ENCODE measurements at places on chromosomes 5 and 9.

GRCh38 chr5:177984584-177985206, 11.3 kb downstream of the PROP1 start:
- H3K27me3 ChIP-seq = peaks cover 31% of the 10 kb centered on the region
- no peak overlapping the region for H3K27ac ChIP-seq
- no peak overlapping the region for H3K4me3 ChIP-seq
- no peaks in the 10 kb centered on the region for H3K36me3 ChIP-seq

DNA sequence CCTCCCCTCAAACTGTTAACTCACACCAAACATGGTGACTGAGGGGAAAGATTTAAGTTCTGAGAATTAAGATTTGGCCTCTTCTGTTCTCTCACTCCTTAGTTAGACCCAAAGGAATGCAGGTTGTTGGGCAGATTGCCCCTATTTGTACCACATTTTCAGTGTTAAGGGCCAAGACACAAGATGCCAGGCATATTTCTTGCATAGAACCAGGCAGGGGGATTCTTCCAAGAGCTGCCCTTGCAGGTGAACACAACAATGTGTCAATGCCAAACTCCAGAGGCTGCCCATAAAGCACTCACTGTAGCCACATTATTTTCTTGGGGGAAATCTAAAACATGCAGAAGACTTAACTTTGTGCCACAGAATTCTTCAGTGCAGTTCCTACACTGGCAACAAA, 14.7 kb downstream of the MPDZ start:
- no peaks in the 10 kb centered on the region for H3K36me3 ChIP-seq
- DNase-seq = no peak
- no peaks in the 10 kb centered on the region for H3K27me3 ChIP-seq
- H3K4me3 ChIP-seq = no peak overlapping the region
- H3K4me1 ChIP-seq = no peaks in the 10 kb centered on the region
- H3K27ac ChIP-seq = no peak overlapping the region

- no peaks in the 10 kb centered on the region for H3K36me3 ChIP-seq
- no peaks in the 10 kb centered on the region for H3K27me3 ChIP-seq
- DNase-seq = no peak
- no peak overlapping the region for H3K27ac ChIP-seq
Observed at GRCh38 chr5:114561415-114561814, 199.5 kb downstream of the KCNN2 start.

GRCh38 chr9:14066831-14067230, 247.1 kb downstream of the NFIB start:
- H3K27me3 ChIP-seq = no peaks in the 10 kb centered on the region
- H3K27ac ChIP-seq = no peak overlapping the region
- H3K36me3 ChIP-seq = no peaks in the 10 kb centered on the region
- DNase-seq = no peak

- H3K27ac ChIP-seq = no peak overlapping the region
- no peak overlapping the region for H3K4me3 ChIP-seq
- H3K4me1 ChIP-seq = no peaks in the 10 kb centered on the region
- H3K36me3 ChIP-seq = no peaks in the 10 kb centered on the region
- H3K27me3 ChIP-seq = no peaks in the 10 kb centered on the region
- no peak for DNase-seq
Observed at GRCh38 chr5:145362266-145362665, 472.9 kb downstream of the PRELID2 start.

DNA sequence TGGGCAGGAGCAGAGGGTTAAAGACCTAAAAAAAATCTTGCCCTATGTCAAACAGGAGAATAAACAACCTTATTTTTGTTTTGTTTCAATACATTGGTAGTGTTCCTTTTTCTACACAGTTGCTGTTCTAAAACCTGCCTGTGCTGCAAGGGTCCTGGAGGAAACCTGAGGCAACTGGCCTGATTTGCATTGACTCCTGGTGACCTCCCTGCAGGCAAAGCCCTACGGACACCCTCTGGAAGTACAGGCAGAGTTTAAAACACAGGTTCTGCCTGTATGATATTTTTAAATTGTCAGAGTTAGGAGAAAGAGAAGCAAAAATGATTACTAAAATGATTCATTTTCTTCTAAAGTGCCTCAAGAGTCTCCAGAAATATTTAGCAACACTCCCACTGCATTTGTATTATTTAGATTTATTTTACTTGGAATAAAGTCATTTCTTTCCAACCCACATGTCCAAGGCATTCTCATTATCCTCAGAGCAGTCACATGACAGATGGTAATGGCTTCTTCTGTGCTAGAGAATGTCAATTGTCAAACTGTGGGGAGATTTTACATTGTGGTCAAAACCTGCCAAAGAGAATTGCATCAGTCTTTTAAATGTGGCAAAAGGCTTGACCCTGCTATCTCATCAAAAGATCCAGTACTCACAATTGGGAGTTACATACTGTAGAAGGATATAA, 559.6 kb downstream of the CETN3 start:
- no peaks in the 10 kb centered on the region for H3K36me3 ChIP-seq
- no peaks in the 10 kb centered on the region for H3K4me1 ChIP-seq
- no peak for DNase-seq
- no peak overlapping the region for H3K4me3 ChIP-seq
- no peak overlapping the region for H3K27ac ChIP-seq
- H3K27me3 ChIP-seq = no peaks in the 10 kb centered on the region

DNA sequence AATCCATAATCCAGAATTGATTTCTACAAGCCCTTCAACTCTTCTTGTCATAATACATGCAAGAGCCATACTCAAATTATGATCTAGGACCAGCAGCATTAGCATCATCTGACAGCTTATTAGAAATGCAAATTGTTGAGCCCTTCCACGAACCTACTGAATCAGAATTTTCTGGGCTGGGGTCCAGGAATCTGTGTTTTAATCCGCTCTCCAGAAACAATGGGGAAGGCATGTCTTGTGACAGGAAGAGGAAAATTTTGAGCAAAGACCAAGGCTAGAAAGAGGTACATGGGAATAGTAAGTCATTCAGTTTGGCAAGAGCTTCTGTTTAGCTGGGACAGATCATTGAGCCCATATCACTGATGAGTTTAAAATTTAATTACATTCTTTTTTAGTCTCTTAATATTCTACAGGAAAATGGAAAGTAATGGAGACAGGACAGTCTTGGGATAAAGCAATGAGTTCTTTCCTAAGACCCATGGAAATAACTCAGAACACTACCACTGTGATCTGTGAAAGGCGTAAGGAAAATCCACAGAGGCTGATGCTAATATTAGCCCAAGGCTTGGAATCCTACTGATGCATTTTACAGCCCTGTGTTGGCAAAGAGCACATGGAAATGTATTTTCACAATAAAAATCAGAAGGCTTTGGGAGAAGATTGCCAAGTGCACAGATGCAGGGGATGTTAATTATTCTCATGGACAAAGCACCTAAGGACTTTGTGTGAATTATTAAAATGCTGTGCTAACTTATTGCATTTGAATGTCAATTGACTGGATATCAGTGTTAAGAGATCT, 73.7 kb upstream of the STK32A start:
- H3K27ac ChIP-seq = no peak overlapping the region
- no peaks in the 10 kb centered on the region for H3K36me3 ChIP-seq
- H3K4me1 ChIP-seq = no peaks in the 10 kb centered on the region
- H3K27me3 ChIP-seq = no peaks in the 10 kb centered on the region
- H3K4me3 ChIP-seq = no peak overlapping the region
- DNase-seq = no peak

DNA sequence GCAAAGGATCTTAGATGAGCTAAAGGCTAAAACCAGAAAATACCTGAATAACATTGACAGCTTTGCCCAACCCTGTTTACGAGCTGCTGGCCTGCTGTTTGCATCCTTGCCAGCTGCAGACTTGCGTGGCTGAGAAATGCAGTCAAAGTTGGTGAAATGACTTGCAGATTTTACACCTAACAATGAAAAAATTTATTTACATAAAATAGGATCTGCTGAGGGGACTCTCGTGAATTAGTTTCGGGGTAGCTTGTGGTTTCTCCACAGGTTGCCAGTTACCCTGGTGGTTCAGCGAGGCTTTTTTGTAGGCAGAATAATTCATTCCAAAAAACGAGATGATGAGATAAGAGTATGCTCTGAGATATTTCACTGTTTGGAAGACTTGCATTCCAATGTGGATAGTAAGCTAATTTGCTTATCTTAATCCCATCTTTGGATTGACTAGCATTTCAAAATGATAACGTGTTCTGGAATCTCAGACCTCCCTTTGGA, 65.7 kb upstream of the FANCC start:
- no peak overlapping the region for H3K27ac ChIP-seq
- H3K27me3 ChIP-seq = peaks cover 15% of the 10 kb centered on the region
- no peak for DNase-seq

DNA sequence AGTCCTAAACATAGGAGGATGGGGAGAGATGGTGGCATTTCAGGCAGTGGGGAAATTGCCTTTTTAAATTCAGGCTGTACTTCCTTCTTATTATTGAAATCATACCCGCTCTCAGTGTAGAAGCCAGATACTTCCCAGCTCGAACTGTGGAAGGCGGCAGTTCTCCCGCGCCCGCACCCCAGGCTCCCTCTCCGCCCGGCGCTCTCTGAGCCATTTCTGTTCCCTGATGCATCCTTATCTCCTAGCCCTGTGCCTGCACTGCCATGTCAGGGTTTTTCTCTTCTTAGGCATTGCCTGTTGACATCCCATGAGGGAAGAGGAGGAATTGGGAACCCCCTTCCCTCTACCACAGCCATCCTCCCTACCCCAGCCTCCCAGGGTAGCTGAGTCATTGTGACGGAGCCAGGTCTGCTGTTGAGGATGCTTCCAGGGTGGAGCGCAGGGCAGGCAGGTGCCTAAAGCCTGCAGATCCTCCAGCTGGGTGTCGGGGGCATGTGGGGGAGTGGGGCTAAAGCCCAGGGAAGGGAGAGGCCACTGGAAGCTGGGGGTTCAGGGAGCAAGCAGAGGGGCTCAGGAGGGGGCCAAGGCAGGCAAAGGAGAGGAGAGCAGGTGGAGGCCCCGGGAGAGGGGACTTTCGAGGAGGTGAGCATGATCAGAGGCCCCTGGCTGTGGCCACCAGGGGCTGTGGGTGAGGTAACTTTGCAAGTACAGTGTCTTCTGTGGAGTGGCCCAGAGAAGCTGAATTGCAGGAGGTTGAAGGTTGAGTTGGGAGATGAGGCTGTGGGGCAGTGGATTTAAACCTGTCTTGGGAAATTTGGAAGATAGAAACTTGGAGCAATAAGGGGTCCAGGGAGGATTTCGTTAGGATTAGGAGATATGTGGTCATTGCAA, 16.2 kb downstream of the LAMC3 start:
- H3K27me3 ChIP-seq = peaks cover 55% of the 10 kb centered on the region
- no peak overlapping the region for H3K27ac ChIP-seq
- no peak for DNase-seq
- no peaks in the 10 kb centered on the region for H3K36me3 ChIP-seq
- H3K4me1 ChIP-seq = no peaks in the 10 kb centered on the region
- no peak overlapping the region for H3K4me3 ChIP-seq

- H3K27me3 ChIP-seq = peaks cover 22% of the 10 kb centered on the region
- H3K36me3 ChIP-seq = no peaks in the 10 kb centered on the region
- DNase-seq = no peak
- H3K27ac ChIP-seq = no peak overlapping the region
Observed at GRCh38 chr5:174726916-174727793, 2.8 kb downstream of the MSX2 start.
